ENCODE measurements at places on chromosomes 7 and 10. TPM values are rescaled to one million over a fixed set of nuclear protein-coding genes. Genes with fewer than 3 reads are reported as not detected.
A peak's percentile ranks its signal among the peaks of the same experiment; 100 is the strongest.

DNA sequence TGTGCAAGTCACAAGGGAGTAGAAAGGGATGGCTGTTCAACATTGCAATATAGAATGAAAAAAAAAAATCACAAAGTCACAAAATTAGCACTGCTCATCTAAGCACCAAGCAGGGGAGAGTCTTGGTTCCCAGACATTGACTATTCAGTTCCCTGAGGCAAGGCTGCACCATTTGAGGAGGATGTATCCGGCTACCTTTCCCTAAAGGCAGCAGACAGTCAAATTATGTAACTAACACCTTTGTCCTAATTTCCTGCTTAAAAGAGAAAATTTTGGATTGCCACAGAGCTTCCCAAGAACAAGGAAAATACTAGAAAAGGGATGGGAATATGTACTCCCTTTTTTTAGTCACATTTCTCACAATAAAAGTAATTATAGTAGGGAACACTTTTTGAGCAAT lies 148.1 kb downstream of the PCLO start:
- no peak for DNase-seq

DNA sequence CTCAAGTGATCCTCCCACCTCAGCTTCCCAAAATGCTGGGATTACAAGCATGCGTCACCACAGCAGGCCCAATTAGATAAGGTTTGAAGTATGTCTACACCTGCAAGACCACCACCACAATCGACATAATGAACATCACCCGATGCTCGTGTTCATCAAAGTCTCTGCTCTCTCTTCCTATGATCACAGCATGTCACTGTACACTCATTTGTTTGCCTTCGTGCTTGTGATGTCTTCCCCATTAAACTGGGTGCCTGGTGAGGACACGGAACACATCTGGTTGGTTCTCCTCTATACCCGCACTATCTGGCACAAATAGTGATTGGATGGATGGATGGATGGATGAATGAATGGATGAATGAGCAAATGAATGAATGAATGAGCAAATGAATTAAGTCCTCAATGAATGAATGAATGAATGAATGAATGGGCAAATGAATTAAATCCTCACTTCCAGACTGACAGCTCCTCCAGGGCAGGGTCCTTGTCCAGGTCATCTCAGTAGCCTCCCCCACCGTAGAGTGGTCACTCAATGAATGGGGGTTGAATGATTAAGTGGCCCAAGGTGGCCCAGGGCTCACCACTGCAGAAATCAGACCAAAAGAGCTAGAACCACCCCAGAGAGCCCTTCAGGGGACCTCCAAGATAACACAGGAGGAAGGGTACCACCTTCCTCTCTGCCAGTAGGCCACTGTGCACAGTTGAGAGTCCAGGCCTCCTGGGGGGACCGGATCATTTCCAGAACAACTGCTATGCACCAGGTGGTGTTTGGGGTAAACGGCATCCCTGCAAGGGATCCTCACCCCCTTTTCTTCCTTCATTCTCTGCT lies 101.9 kb upstream of the TNRC18 start:
- peak; percentile 51 for DNase-seq

DNA sequence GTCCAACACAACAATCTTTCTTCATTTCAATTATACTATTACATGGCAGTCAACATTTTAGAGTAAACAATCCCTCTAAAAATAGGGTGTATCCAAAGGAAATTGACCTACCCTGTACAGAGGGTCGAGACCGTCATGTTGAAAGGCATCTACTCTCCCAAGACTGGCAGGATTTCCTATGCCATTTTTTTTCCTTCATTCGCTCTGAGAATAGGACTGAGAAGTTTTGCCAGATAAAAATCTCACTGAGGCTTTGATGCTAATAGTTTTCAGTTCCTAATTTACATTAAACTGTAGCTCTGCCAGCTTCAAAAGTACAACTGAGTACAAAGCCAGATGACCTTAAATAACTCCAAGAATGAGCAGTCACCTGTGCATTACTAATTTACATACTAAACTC lies 84.5 kb upstream of the SEMA3C start:
- DNase-seq: no peak

- DNase-seq: no peak
Observed at GRCh38 chr7:28298870-28299518, 113.3 kb upstream of the CREB5 start.

GRCh38 chr7:17311952-17312351 lies 13.5 kb downstream of the AHR start:
- no peak for DNase-seq

- DNase-seq: no peak
Observed at GRCh38 chr7:94933256-94933990, 26.0 kb downstream of the PPP1R9A start.

- no peak for DNase-seq
Observed at GRCh38 chr7:109963741-109964140, 1127.2 kb upstream of the LRRN3 start.

DNA sequence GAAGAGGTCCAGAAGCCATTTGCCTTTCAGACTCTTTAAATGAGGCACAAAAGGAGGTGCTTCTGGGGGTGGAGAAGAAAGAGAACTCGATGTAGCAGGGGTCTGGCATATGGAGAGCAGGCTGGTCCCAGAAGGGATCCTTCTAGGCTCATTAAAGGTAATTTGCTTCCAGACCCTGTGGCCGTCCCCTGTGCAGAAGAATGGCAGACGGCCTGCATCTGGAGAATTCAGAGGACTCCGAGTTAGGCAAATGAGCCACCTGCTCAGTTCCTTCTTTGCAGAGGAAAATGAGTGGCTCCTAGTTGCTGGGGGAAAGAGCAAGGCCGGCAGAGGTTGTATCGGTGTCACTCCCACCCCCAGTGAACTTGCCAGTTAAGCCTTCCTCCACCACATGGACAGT lies 73.8 kb upstream of the FAM180A start:
- no peak for DNase-seq

The LOXL4 gene
- total RNA-seq: 7.8 TPM

The GATA3 gene
- total RNA-seq: 0.87 TPM

The LIPK gene
- not detected for total RNA-seq

The PTPRN2 gene
- total RNA-seq: 28.0 TPM

The TLX1 gene
- total RNA-seq: not detected

The TBX20 gene
- not detected for total RNA-seq

The ARL3 gene
- total RNA-seq: 2.4 TPM

Measured in mucosa of descending colon (tissue), 3 donors.